ENCODE measurements at places on chromosomes 3 and 15.

GRCh38 chr3:27544372-27544865 lies 60.2 kb upstream of the SLC4A7 start:
- DNase-seq, result no peak

GRCh38 chr15:26887926-26888666 lies 21.2 kb downstream of the GABRA5 start:
- no peak for DNase-seq

DNA sequence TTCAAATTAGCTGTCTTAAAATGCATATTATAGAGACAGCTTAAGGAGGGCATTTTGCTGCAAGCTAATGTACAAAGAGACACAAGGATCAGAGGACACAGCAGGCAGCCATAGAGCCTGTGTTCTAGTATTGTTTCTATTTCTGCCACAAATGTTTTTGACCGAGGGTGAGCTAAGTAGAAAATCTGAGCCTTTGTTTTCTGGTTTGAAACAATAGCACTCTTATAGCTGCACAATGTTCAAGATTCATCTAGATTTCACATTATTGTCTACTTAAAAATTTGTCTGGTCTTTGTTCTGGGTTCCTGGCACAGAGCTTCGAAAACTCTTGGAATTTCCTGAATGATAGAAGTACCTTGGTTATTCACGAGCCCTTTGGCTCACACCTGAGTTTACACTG lies 40.0 kb upstream of the TUSC7 start:
- no peak for DNase-seq

GRCh38 chr15:61227269-61227949 lies 1.7 kb downstream of the RORA start:
- no peak for DNase-seq

- no peak for DNase-seq
Observed at GRCh38 chr3:151166161-151166560, 36.9 kb downstream of the GPR171 start.

- DNase-seq, result no peak
Observed at GRCh38 chr3:24215502-24215901, 270.4 kb downstream of the NR1D2 start.

- no peak for DNase-seq
Observed at GRCh38 chr3:143442814-143443447, 323.4 kb downstream of the CHST2 start.

- DNase-seq, result no peak
Observed at GRCh38 chr3:71721651-71722157, 3.5 kb downstream of the EIF4E3 start.

GRCh38 chr15:70753101-70753829 lies 10.1 kb downstream of the UACA start:
- no peak for DNase-seq

DNA sequence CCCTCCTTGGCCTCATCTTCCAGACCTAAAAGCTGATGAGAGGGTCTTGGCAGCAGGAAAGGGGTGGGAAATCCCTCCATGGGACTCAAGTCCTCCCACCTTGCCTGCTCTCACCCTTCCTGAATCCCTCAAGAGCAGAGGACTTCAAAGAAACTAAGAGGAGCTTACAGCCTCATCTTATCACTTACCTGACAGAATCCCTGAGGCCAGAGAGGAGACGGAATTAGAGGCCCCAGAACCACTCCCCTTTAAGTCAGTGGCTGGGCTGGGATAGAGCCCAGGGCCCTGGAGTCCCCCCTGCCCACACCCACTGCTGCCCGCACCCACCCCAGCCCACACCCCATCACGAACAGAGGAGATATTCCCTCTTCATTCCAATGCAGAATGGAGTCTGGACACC lies 15.2 kb downstream of the LOXL1 start:
- no peak for DNase-seq

DNA sequence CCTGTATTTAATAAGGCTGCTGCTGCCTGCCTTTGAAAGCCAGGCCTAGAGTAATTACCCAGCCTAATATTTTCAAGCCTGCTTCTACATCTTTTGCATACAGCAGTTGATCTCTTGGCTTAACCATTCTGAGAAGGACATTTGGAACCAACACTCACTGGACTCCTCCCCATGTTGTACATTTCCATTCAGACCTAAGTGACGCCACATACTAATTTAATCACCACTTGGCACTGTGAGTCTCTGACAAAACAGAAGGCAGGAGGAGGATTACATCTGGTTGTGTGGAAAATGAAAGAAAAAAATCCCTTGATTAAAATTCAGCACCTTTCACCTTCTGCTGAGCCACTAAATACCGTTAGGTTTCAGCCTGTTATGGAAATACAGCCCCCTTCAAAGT lies 102.2 kb upstream of the ARRDC4 start:
- DNase-seq, result no peak

DNA sequence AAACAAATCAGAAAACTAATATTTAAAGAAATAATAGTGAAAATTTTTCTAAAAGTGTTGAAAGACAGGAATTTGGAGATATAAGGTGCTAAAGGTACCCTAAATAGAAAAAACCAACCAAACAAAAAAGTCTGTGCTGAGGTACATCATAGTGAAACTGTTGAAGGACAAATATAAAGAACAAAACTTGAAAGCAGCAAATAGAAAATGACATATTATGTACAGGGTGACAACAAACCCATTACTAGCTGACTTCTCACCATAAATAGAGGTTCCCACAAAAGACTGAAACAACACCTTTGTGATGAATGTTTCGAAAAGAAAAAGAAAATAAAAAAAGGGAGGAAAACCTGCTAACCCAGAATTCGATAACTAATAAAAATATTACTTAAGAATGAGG lies 502.5 kb upstream of the NECTIN3 start:
- DNase-seq, result no peak

DNA sequence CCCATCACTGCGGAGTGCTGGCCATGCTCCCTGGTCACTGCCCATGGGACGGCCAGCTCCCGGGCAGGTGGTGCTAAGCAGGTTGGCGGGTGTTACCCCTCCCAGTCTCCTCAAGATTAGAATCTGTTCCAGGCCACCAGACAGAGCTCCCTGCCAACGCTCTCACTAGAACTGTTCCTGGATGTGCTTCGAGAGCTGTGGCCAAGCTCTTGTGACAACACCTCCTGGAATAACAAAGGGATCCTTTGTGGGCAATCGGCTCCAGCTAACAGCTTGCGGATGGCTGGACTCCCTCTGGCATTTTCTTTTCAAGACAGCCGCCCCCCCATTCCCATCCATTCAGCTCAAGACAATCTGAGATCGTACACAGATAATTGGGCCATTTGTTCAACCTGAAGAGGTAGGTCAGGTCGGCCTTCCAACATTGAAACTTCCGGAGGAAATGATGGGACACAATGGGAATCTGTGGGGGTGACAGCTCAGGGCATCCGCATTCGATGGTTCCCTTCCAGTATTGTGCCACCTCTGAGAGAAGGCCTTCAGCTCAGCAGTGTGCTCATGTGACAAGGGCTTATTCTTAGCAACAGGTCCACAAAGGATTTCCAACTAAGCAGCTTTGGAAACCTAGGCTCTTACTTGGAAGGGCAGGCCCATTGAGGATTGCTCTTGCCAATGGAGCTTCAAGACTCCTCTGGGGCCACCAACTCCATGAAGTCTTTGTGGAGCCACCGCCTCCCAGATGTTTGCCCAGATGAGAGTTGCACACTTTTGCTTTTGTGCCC lies 11.6 kb upstream of the EPHB3 start:
- DNase-seq, result peak; percentile 47

DNA sequence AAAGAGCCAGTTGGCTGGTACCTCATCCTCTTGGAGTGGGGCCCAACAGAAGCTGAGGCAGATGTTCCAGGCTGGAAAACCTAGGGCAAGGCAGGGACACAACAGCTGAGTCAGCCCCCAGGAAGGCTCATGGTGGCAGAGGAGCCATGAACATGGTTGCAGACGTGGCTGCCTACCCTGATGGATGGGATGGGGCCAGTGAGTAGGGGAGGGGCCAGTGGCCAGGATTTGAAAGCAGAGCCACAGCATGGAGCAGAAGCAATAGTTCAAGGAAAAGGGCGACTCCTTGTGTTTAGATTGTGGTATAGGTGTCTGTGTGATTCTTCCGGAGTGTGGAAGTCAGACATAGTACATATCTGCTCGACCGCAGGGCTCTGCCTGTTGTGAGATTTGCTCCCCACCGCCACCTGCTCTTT lies 24.2 kb downstream of the PXYLP1 start:
- DNase-seq, result no peak

DNA sequence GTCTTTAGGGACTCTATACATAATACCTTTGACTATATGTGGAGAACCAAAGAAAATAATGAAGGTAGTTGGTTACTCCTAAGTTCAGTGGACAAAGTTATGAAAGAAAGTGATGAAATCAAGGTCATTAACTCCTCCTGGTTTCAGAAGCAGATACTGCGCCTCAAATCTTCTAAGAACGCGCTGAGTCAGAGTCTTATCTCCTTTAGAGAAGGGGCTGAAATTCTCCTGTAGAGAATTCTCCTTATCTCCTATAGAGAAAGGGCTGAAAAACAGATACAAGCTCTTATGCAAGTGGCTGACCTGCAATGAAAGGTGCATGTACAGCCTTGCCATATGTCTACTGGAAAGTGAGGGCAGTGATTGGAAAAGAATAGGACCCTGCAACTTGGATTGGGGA lies 824.2 kb downstream of the NSUN3 start:
- no peak for DNase-seq

DNA sequence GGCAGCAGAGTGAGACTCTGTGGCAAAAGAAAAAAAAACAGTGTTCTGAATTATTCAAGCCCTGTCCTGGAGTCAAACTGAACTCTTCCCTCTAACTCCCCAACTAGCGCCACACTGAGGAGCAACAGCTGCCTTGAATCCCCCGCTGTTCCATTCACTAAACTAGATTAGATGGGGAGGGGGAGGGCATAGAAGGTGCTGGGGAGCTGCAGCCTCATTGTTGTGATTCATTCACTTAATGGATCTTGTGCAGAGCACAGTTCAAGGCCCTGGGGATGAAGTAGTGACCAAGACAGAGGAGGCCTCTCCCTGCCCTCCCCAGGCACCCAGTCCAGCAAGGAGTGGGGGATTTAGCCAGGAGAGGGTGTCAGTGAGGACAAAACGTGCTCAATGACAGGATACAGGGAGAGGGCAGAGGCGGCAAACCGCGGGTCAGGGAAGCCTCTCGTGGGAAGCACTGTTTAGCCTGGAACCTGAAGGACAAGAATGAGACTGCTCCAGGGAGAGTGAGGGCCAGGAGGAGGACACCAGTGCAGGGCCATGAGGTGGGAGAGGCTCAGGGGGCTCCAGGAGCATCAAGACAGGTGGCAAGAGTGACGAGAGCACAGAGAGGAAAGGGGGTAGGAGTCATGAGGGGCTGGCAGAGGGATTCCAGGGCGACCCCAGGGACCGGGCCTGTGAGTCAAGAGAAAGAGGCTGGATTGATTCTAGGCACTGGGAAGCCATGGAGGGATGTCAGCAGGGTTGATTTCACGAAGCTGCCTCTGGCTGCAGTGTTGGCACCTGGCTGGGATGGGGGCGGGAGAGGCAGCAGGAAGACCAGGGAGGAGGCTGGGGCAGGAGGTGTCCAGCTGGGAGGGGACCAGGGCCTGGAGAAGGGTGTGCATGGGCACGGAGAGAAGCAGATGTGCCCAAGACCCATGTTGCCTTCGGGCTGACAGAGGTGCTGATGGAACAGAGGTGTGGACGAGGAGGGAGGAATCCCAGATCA lies 31.4 kb downstream of the ALS2CL start:
- DNase-seq, result no peak

DNA sequence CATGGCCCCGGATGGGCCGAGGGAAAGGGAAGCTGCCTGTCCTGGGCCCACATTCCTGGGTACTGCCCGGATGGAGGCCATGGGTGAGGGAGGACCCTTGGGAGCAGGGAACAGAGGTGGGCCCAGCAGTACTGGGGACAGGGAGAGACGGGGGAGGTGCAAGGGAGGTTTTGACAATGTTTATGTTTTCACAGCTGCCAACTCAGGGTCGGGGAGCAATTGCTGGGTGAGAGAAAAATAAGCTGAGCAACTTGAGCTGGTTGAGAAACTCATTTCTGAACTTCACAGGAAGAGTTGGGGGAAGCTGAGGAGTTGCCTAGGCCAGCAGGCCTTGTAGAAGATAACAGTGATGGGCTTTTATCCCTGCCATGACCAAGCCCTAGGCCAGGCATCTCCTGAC lies 11.1 kb upstream of the TSPAN3 start:
- no peak for DNase-seq

DNA sequence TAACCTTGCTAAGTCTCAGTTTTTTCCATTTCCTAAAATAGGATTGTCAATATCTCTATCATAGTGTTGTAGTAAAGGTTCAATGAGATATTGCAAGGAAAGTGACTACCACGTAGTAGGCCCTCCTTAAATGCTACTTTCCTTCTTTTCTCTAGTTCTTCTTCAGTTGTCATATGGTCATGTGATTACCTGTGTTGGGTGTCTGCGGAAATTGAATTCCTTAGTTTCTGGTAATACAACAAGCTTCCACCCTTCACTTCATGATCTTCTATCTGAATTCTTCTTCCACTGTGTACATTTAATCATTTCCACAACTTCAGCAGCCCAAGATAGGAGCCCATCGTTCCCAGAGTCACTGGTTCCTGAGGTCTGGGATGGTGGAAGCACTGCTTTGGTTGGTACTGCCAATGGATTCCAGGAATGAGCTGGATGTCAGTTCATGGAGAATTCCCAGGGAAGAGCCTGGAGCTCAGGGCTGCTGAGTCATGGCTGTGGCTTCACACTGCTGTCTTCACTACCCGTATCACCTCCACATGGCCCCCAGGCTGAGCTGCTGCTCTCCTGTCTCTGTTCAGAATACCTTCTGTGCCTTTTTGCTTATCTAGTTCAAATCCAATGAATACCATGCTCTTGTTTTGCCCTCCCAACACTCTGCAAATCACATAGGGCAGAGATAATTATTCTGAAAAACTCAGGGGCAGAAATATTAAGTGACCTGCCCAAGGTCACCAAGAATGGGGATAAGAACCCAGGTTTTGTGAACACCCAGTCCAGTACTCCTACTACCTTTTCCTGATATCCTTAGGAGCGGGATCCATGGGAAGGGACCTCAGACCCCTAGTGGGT lies 98.6 kb downstream of the RPL39L start:
- no peak for DNase-seq

- DNase-seq, result no peak
Observed at GRCh38 chr3:83011481-83011880, 1250.0 kb upstream of the GBE1 start.

DNA sequence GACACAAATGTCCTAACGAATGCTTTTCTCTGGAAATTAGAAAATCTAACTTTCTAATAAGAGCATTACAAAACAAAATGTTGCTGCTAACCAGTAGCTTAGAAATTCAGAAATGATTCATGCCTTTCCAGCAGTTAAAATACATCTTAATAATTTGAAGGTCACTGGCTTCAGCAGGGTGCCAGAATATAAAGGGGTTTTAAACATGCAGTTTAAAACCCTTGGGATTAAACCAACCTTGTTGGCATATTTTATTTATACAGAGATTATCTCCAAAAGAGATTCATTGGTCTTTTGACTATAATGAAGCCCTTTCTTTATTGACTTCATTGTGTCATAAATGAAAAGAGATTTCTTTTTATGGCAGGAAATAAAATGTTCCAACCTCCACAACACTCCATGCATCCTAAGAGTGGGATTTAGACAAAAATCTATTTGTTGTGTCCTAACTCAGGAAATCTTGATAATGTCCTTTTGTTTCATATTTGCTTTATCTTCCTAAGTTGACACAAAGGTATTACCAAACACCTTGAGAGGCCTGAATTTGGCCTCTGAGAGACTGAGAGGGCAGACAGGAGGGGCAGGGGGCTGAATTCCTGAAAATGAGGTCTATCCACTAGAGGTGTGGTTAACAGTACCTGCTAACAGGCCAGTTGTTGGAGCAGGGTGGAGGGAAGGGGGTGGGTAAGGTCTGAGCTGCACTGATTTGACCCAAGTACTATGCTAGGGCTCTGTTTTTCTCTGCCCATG lies 124.4 kb downstream of the FEZF2 start:
- no peak for DNase-seq

Data from NCI-H2029 treated with DMSO at 0.1 percent for 48 hours (cell line).